ENCODE measurements at places on chromosomes 11 and 22.

DNA sequence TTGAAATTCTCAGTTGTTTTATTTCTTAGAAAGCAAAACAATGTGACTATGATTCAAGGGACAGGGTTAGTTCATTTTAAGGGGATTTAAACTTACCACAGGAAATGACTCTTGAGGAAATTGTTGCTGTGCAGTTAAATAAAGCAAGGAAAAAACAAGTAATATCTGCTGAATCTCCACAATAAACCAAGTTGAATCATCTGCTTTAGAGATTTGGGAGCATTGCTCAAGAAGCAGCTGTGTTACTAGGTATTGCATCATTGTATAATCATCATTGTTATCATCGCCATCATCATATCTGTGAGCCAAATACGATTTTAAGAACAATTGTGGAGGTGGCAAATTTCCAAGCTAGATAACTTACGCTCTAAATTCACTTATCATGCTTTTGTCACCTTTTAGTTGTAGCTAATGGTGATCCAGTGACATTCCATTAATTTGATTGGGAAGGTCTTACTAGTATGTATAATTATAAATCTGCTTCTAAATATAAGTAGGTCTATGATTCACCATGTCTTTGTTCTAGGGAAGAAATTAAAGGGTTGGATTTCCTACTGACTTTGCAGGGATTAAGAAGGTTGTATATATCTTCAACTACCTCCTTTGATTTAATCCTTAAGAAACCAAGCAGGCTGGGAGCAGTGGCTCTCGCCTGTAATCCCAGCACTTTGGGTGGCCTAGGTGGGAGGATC lies 19.9 kb downstream of the MMP10 start:
- DNase-seq = no peak

GRCh38 chr11:926341-926916 lies 759 bp downstream of the AP2A2 start:
- DNase-seq = no peak

DNA sequence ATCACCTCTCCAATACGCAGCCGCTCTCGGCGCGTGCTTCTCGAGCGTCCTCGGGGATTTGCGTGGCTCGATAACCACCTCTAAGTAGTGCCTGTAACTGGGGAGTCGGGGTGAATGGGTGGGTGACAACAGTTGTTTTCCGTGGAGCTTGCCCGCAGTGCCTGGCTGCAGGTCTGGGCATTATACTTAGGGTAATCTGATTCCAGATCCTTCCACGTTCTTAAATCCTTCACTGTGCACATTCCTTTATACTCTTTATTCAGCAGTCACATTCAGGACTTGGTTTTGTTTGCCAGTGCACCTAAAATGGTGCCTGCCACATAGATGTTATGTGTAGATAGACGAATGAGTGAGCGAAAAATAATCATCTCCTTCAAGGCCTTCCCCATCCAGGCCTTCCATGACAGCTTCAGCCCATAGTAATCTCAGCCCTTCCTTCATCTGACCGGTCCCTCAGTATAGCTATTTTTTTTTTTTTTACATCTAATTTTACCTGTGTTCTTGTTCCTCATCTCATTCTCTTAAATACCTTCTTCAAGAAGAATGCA lies 602 bp downstream of the NAT10 start:
- DNase-seq = no peak

DNA sequence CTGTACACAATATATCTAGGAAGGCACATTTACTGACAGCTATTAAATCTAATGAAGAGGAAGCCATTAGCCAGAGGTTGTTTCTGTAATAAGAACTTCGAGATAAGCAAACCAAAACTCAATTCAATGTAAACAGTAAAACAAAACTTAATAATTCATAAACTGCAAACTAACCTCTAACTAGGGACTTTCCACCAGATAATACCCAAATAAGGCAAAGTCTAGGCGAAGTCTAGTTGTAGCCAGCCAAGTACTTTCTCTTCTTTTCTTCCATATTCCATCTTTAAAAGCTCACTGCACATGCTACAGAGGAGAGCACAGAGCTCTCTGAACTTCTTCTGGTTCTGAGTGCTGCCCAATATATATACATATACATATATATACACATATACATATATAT lies 229.9 kb upstream of the ANO5 start:
- no peak for DNase-seq

GRCh38 chr11:76329983-76330382 lies 50.9 kb downstream of the THAP12 start:
- DNase-seq = no peak

GRCh38 chr11:60978546-60979380 lies 7.3 kb downstream of the CD6 start:
- no peak for DNase-seq

- no peak for DNase-seq
These were observed 22.8 kb upstream of the GCAT start for GRCh38 chr22:37784829-37785495.

DNA sequence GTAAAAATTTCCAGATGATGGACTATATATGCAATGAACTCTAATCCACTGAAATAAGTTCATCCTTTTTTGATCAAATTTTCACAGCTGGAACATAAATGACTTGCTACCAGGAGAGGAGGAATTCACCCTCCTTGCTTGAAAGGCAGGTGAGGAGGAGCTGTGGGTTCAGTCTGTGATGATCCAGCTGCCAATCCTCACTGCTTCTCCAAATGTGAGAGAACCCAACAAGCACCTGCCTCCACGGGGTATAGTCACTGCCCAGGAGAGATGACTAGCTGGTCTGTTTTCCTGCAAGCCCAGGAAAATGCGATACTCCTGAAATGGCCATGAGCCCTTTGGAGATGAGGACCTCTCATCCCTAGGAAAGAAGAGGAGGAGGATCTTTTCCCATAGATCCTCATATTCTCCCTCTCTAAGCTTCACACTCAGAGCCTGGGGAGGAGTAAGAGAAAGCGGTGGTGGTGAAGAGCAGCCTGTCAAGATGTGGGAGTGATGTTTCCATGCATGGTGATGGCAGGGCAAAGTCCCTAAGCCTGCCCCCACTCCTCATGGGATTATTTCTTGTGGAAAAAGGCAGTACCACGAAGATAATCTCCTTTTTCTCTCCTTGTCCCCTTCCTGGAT lies 77.9 kb upstream of the USP47 start:
- no peak for DNase-seq

- DNase-seq = no peak
These were observed 71.3 kb upstream of the FGF3 start for GRCh38 chr11:69890476-69890875.

GRCh38 chr11:35056391-35057093 lies 82.4 kb upstream of the CD44 start:
- no peak for DNase-seq

GRCh38 chr22:29154364-29155048 lies 51.2 kb upstream of the EMID1 start:
- DNase-seq = peak; percentile 47

- no peak for DNase-seq
These were observed 67.0 kb downstream of the BCL2L13 start for GRCh38 chr22:17705546-17705945.

DNA sequence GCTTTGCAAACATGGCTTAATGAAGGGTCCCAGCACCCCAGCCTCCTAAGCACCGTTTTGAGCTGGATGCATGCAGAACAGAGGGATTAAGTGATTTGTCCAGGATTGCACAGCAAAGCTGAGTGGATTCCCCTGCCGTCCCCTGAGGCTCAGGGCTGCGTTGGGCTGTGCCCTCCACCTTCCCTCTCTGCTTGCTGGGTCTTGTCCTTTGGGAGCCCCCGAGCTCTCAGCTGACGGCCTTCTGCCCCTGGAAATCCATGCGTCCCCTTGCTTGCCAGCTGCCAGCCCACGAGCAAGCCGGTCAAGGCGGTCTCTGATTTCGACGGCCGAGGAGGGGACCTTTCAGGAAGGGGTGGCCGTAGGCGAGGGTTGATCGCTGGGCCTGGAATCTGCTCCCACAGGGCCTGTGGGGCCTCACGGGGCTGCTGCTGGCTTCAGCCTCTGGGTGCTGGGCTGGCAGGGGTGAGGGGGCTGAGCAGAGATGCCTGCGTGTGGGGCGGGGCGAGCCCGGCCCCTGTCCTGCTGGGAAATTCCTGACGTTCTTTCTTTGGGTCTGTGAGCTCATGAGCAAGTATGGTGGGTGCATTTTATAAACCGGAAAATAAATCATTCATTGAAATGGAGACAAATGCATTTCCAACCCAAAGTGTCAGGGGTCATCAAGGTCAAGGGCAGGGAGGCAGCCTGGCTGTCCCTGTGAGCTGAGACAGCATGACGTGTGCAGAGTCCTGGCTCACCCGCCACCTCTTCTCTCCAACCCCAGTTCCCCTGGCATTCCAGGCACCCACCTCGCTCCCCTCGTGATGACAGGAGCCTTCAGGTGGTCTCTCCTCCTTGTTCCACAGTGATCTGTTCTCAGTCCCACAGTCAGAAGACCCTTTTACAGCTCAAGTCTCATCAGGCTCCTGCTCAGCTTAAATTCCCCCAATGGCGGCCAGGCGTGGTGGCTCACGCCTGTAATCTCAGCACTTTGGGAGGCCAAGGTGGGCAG lies 28.1 kb downstream of the FGF4 start:
- no peak for DNase-seq

DNA sequence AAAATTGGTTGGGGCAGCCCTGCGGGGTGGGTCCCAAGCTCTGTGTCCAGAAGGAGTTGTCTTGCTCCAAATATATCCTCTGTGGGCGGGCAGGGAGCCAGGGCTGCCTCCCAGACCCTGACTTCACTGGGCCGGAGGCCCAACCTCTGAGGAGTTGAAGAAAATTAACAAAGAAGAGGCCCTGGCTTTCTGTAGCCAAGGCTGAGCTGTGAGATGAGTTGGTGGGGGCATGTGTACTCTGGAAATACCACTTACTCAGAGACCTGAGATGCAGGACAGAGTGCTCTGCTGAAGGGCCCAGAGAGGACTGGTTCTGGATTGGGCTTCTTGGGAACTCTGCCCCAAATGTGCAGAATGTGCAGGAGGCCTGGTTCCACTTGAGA lies 96.3 kb downstream of the SWAP70 start:
- DNase-seq = peak; percentile 45

- DNase-seq = no peak
These were observed 102.0 kb downstream of the CYP2R1 start for GRCh38 chr11:14789879-14790484.

DNA sequence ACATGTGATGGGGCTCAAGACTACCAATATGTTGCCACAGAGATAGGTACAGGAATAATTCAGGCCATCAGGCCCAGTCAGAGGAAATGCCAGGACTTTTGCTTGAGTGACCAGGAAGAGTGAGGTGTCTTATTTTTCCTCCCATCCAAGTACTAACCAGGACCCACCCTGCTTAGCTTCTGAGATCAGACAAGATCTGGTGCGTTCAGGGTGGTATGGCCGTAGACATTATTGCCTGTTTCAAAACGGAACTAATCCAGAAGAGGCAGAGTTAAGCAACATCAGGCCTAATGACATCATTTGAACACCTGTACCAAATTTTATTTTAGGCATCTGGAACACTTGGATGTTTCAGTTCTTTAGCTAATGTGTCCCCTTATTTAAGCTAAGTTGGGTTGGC lies 205.5 kb upstream of the POU2AF2 start:
- no peak for DNase-seq
